AG09309 (cell line): ENCODE measurements at places on chromosomes 7 and 10.

DNA sequence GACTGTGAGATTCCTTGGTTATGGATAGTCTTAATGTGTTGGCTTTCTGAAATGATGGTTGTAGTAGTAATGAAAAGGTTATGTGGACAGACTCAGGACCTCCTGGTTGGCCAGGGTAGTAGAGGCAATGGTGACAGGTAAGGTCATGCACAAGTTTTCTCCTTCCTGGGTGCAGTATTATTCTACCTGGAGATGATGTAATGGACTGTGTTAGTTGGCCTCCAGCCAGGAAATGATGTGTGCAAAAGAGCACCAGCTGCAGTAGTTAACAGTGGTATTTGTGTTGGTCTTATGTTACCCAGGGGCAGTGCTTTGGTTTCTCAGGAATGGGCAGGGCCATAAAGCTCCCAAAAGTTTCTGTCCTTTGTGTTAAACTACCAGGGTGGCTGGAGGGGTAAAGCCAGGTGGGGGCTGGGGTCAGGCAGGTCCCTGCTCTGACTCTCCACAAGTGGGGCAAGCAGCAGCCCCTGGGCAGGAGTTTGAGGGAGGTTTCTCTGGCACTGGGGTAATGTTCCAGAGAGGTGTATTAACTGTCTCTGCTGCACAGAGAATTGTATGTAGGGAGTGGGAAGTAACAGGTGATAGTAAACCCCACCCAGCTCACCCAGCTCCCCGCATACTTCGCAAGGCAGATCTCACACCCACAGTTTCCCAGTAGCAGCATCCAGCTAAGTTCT lies 36.3 kb downstream of the GPR22 start:
- no peak for DNase-seq

DNA sequence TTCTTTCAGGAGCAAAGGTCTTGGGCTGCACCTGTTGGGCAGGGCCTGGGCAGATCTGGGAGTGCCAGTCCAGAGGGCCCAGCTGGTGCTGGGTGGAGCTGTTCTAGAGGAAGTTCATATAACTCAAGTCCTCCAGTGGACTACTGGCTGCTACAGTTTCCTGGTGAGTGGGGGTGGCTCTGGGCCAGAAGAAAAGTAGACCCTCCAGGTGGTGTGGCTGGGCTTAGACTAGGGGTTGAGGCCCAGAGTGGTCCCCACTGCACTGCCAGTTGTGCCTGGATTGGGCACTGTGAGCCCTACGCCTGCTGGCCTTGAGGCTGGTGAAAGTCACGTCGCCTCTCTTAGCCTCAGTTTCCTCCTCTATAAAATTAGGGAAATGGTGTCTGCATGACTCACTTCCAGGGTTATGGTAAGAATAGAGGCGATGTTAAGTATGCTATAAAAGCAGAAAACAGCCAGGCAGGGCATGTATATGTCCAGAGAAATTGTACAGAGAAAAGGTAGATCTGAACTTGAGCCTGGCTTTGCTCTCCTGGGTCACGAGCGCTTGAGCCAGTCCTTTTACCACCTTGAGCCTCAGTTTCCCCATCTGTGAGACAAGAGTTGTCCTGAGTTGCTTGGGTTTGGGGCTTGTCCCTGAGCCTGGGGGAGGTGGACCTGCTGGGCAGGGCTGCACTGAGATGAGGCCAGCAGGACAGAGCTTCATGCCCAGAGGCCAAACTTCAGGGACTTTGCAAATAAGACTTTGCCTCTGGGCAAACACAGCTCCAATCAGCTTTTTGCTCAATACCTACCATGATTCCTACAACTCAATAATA lies 3.8 kb upstream of the CLDN3 start:
- no peak for DNase-seq

DNA sequence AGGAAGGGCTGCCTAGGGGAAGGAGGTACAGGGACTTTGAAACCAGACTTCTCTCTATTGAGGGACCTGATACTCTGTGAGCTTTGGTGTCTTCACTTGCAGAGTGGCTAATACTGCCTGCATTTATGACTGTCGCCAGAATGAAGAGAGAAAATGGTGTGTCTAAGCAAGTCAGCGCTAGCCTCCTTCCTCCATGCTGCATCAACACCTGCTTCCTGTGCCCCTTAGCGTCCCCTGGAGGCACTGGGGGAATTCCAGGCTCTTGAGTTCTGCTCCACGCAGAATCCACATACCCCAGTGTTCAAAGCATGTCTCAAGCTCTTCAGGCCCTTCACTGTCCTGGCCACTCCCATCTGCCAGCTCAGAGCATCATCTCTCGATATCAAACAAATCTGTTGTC lies 140.5 kb downstream of the PKD1L1 start:
- no peak for DNase-seq

- DNase-seq: no peak
Observed at GRCh38 chr10:73494877-73495225, 973 bp downstream of the PPP3CB start.

DNA sequence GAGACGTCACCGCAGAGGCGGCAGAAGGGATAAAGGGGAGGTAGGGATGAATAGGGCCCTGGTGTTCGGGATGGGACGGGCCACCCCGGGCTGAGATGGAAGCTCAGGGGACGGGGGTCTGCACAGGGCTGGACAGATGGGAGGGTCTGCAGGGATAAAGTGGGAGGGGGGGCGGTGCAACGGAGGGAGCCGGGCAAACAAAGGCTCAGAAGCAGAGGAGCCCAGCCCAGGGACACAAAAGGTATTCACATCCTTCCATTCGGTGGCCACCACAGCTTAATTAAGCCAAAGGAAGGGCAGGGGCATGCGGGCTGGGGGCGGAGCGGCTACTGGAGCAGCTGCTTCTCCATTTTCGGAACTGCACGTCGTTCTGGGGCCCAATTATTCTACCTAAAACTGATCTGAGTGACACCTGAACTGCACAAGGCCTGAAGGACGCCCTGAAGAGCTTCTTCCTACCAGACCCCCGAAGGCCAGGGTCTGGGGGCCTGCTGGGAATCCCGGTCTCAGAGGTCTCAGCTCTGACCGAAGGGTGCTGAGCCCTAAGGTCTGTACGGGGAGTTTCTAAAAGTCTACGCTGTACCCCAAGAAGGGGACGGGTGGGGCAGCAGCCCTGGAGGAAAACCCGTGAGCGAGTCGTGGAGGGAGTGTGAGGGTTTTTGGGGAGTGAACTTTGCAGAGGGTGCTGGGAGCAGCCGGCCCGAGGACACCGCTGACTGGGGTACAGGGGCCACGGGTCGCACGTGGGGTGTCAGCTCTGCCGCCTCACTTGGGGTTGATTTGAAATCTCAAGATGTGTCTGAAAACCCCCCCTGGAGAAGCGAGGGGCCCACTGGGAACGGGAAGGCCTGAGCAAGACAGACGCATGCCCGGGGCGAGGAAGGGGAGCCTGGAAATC lies 334.8 kb downstream of the DNAJB6 start:
- no peak for DNase-seq

- DNase-seq: no peak
Observed at GRCh38 chr7:37093257-37093656, 355.4 kb downstream of the ELMO1 start.

- DNase-seq: no peak
Observed at GRCh38 chr10:34814913-34815184, 247 bp downstream of the PARD3 start.
